ENCODE measurements at places on chromosomes 16 and 17.

- DNase-seq, result peak; percentile 84
Observed at GRCh38 chr17:38444151-38444550, 15.9 kb downstream of the ARHGAP23 start.

- DNase-seq, result no peak
Observed at GRCh38 chr16:57601801-57602478, 26.5 kb upstream of the ADGRG1 start.

DNA sequence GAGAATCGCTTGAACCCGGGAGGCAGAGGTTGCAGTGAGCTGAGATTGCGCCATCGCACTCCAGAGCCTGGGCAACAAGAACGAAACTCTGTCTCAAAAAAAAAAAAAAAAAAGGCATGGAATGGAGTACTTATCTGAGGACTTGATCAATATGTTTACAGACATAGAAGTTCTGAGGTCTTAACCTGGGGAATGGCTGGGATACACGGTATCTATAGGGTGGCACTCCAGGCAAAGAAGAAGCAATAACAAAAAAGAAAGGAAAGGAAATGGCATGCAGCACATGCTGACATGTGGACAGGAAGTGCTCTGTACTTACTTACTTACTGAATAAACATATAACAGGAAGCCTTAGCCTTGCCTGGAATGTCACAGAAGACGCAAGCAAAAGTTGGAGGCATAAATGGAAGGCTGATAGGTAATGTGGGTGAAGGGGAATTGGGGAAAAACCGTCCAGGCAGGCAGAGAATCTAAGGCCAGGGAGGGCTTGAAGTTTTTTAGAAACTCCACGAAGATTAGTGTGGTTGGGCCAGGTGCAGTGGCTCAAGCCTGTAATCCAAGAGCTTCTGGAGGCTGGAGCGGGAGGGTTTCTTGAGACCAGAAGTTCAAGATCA is 10.1 kb upstream of the SPOP start:
- no peak for DNase-seq

DNA sequence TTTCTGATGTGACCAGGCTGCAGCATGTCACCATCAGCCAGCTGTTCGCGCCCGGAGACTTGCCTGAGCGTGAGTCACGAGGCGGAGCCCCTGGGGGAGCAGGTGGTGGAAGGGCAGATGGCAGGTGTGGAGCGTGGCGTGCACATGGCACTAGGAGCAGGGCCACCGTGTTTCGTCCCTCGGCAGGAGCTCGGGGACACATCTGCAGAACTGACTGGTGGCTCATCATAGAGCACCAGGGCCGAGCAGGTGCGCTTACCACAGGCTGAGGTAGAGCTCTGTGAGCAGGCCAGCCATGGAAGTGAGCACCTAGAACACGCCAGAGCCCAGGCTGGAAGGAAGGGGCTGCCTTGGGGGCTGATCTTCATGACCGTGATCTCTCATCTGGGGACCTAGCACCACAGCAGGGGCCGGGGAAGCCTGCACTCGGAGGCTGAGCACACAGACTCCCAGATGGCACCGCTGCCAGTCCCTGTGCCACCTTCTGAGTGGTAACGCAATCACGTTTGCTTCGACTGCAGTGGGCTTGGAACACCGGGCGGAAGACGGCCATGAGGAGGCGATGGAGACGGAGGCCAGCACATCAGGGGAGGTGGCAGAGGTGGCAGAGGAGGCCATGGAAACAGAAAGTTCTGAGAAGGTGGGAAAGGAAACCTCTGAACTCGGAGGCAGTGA is 61.8 kb upstream of the ENDOV start:
- no peak for DNase-seq

GRCh38 chr17:79678091-79678735 is 52.5 kb upstream of the ENPP7 start:
- no peak for DNase-seq

- DNase-seq, result peak; percentile 57
Observed at GRCh38 chr17:79042421-79043190, 18.6 kb downstream of the C1QTNF1 start.

- DNase-seq, result no peak
Observed at GRCh38 chr17:3691617-3692067, 4.3 kb downstream of the P2RX5 start.

DNA sequence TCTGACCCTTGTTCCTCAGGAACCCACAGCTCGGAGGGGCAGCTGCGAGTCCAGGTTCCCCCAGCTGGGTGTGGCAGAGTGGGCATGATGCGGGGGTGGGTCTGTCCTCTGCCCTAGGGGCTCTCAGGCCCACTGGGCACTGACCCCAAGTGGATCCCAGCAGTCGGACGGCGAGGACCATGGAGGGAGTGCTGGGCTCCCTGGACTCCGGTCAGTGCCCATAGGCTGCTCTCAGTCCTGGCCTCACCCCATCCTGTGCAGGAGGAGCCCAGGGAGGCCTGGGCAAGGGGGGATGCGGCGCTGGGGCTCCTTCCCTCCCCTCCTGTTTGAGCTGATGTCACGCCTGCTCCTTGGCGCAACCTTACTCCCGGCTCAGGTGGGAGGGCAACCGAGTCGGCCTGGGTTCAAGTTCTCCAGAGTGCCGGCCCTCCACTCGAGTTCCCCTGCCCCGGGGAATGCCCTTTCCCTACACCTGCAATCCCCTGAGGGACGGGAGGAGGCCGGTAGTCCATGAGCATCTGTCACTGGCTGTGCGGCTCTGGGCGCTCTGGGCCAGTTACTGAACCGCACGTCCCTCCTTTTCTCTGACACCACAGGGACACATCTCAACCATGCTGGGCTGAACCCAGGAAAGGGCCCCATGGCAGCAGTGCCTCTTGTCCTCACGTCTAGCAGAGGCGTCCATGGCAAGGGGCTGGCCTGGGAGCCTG is 52.6 kb upstream of the ACSF3 start:
- no peak for DNase-seq

- DNase-seq, result no peak
Observed at GRCh38 chr16:12869698-12870427, 31.5 kb upstream of the SHISA9 start.

DNA sequence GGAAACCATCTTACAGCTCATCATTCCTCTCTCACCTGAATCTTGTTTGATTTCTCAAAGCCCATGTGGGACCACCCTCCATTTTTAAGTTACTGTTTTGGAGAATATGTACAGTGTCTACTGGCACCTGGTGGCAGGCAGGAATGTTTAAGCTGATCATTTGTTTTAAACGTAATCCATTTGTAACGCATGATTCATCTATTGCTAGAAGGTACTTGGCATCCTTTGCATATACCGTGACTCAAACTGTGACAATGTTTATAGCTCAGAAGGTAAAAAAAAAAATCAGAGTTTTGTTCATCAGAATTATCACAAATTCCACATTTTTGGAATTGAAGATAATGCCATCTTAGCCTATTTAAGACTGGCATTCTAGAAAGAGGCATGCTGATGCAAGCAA is 1007.5 kb upstream of the EEF2KMT start:
- no peak for DNase-seq

DNA sequence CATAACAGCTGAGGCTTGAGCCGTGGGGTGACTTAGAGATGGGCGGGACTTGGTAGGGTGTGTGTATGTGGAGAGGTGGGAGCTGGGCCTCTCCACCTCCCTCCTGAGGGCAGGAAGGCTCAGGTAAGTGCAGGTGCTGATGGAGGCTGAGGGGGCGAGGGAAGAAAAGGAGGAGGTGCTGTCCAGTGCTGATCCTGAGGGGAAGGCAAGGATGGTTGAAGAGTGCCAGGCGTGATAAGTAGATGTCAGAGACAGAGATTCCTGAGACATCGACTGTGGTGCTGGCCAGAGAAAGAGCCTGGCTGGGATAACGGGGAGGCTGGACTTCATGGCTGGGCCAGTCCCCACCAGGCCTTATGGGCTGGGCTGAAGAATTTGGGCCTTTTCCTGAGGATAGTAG is 159.1 kb downstream of the SDK2 start:
- no peak for DNase-seq

GRCh38 chr17:33664116-33664840 is 371.2 kb upstream of the ASIC2 start:
- no peak for DNase-seq

GRCh38 chr16:31875928-31876547 is 2.4 kb downstream of the ZNF267 start:
- no peak for DNase-seq

- DNase-seq, result no peak
Observed at GRCh38 chr16:85036236-85037049, 8.8 kb downstream of the KIAA0513 start.

DNA sequence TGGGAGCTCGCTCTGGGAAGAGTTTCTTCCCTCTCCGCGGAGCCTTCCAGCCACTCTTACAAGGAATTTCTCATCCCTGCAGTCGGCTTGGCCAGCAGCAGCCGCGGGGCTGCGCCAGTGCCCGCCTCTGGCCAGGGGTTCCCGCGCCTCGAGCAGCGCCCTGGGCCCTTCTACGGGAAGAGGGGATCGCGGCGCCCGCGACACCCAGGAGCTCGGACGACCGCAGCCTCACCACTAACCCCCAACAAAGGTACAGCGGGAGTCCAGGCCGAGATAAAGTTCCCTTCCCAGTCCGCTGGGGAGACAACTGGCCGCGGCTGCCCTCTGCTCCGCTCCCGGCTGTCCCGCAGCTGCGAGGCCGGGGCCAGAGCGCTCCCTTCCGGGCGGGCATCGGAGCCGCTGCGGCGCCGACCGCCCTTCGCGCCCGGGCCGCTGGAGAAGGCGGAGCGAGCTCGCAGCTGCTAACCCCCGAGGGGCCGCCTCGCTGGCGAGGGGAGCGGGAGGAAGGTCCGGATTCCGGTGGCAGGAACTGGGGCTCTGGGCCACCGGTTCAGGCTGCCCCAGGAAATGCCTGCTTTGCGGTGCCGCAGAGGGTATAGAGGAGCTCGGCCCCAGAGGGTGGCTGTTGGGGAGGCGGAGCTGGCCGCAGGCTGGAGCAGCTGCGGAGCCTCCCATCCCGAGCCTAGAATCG is 3.6 kb upstream of the HS3ST3B1 start:
- no peak for DNase-seq

DNA sequence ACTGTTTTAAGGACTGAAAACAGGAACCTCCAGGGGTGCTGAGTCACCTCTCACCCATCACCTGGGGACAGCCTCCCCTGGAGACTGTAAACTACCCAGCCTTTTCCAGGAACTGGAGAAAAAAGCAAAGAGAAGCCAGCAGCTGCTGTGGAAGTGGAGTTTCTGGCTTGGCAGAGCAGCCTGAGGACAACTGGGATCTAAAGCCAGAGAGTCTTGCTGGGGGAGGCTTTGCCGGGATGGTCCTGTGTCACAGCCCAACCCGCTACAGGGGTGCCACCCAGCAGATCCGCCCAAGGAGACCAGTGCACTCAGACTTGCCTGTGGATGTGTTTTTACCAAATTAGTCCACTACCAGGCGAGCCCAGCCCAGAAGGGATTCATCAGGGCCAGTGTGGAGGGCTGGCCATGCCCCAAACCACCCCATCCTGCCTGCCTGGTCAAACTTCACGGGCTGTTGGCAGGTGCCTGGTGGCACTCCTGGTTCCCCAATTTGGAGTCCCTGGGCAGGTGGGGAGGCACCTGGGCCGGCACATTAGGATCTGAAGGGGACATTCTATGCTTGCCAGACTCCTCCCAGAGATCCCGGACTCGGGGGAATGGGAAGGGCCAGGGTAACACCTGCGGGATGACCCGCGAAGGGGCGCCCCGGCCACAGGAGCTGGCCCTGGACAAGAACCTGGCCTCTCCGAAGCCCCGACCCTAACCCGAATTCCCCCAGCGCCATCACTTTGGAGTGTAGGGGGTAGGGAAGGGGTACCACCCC is 771 bp downstream of the MSRB1 start:
- DNase-seq, result no peak

GRCh38 chr17:1860978-1861377 is 31.2 kb downstream of the RPA1 start:
- DNase-seq, result no peak

DNA sequence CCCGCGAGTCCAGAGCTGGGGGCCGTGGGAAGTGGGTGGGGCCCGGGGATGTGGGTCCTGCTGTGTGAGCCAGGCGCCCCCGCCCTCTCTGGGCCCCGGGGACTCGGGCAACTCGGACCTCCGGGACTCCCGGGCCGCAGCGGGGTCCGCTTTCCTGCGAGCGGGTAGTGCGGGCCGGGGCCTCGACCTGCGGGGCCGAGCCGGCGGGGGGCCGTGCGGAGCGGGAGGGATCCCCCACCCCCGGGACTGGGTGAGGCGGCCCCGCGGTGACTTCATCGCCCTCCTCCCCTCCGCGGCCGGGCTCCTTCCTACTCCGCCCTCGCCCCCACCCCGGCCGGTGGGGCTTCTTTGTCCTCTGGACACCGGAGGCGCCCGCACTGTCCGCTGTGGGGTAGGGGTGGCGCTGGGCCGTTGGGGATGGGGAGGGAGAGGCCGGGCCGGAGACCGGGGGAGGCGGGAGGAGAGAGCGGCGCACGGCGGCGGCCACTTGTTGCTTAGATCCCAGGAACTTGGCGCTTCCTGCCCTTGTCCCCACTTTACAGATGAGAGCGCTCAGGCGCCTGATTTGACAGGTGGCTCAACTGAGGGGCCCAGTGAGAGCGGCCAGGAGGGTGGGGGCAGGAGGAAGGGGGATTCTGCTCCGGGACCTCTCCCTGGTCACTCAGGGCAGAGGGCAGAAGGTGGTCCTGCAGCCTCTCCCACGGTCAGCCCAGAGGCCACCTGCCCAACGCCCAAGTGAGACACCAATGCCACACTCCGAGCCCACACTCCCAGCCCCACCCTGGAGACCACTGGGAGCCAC is 874 bp downstream of the CMTM3 start:
- no peak for DNase-seq

DNA sequence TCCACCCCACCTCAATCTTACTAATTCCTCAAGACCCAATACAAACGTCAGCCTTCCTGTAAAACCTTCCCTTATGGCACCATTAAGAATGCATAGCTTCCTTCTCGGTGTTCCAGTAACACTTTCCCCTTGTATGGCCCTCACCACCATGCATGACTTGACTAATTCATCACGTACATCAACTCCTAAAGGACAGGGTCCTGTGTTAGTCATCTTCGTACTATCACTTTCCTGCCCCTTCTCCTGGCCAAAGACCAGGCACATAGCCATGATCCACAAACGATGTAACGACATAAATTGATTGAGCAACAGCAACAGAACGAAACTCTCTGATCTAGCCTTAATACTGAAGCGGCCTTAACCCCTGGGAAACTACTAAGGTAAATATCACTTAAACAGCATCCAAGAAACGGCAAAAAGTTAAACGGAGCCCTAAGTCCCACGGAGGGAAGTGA is 612 bp downstream of the PSMD12 start:
- DNase-seq, result no peak

GRCh38 chr16:180681-181564 is 664 bp downstream of the HBQ1 start:
- DNase-seq, result peak; percentile 94

GRCh38 chr17:4497101-4497824 is 1.4 kb upstream of the SPNS2 start:
- DNase-seq, result no peak

DNA sequence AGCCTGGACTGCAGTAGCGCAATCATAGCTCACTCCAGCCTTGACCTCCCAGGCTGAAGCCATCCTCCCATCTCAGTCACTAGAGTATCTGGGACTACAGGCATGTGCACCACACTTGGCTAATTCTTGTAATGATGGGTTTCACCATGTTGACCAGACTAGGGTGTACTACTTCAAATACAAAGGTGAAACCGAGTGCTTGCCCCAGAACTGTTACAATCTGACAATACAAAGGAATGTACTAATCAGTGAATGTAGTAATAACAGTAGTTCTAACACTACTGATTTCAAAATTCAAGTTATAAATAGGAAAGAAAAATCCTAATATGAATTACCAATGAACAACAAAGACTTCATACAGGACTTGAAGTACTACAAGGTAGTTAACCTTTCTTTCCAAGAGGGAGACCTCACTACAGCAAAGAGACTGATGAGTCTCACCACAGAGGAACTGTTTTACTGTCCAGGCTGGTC is 24.4 kb downstream of the CRK start:
- DNase-seq, result no peak
